NCI-H1436 (cell line): ENCODE measurements at places on chromosomes 1 and 21.
A peak's percentile ranks its signal among the peaks of the same experiment; 100 is the strongest.

DNA sequence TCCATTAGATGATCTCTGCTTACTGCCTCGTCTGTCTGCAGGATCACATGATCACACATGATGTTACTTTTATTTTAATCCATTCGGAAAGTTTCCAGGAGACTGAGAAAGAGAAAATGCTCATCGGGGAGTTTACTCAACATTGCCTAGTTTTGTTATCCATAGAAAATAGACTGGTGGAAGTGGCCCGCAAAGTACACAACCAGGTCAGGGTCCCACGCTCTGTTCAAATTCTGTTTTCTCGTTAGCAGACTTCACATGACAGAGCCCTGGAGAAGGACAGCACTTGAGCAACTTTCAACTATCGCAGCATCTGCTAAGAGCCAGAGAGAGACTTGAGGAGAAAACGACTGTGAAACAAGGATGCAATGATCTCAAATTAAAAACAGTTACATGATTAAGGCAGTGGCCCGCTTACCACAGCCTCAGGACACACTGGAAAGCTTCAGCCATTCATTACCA lies 44.2 kb downstream of the ADAMTS1 start:
- DNase-seq = no peak

DNA sequence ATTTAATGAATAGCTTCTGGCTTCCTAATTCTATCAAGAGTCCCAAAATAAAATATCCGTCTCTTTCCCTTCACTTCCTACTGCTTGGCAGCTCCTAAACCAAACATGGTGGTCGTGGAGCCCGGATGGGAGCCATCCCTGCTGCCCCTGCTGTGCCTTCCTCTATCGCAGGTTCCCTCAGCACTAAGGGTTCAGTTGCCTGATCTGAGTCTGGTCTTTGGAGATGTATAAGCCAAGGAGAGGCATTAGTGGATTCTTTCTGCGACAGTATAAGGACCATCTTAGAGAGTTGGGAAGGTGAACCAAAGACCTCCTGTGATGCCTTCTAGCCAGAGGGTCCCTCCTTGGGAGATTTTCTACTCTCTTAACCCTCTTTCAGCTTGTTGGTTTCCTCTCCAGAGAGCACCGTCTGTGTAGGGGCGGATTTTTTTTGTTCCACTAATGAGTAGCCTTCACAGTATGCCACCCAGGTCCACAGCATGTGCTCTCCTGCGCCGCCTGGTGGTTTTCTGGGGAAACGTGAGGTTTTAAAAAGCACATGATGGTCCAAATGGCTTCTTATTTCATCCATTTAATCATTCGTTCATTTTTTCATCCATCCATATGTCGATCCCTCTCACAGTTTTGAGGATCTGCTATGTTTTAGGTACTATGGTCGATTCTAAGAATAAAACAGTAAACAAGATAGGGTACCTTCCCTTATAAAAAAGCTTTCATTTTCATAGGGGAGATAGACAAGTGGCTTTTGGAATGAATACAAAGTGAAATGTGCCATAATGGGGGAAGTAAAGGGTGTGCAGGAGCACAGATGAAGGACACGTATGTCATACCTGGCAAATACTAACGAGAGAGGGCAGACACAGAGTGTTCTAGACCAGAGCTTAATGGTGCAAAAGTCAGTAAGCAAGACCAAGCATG lies 71.0 kb downstream of the NFASC start:
- DNase-seq = peak; percentile 86

- DNase-seq = no peak
These were observed 27.6 kb upstream of the RD3 start for GRCh38 chr1:211519602-211520001.

DNA sequence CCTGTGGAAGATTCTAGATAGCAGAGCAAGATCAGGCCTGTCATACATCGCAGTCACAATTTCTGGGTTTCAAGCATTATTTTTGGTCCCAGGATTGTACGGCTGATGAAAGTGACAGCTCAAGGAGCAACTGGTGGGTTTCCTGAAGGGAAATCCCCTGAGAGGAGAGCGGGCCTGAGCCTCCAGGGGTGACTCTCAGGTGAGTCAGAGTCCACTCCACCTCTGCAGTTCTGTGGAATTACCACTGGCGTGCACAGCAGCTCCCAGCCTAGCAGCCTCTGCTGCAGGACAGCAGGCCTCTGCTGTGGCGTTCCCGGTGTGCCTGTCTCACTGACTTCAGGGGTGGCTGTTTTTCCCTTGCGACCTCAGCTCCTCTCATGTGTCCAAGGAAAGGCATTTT lies 24.4 kb downstream of the SLC66A1 start:
- DNase-seq = no peak

DNA sequence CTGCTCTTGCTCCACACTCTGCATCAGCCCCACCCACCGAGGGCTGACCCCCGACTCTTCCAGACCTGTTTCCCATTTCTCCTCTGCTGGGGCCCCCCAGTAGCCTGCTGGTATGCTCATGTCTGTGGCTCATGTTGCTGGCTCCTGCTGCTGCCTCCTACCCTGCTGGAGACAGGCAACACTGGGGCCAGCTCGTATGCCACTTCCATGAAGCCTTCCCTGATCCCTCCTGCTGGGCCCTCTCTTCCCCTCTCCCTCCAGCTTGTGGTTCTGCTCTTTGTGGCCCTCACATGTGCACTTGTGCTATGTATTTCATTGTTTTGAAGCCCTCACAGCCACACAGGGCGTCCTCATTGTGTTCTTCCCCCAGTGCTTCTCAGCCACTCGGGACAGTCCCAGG lies 40.5 kb downstream of the CNN3 start:
- DNase-seq = no peak

GRCh38 chr1:47785561-47786271 lies 211.5 kb downstream of the TRABD2B start:
- no peak for DNase-seq

- no peak for DNase-seq
These were observed 197.6 kb downstream of the CACNA1E start for GRCh38 chr1:181680871-181681270.

- no peak for DNase-seq
These were observed 26.1 kb downstream of the SLC1A7 start for GRCh38 chr1:53116307-53116810.

- DNase-seq = no peak
These were observed 77.7 kb downstream of the CYYR1 start for GRCh38 chr21:26495283-26495849.

- DNase-seq = no peak
These were observed 2.7 kb downstream of the ERRFI1 start for GRCh38 chr1:8023287-8023994.
